ENCODE measurements at places on chromosomes 11 and 22.
A peak's percentile ranks its signal among the peaks of the same experiment; 100 is the strongest.

DNA sequence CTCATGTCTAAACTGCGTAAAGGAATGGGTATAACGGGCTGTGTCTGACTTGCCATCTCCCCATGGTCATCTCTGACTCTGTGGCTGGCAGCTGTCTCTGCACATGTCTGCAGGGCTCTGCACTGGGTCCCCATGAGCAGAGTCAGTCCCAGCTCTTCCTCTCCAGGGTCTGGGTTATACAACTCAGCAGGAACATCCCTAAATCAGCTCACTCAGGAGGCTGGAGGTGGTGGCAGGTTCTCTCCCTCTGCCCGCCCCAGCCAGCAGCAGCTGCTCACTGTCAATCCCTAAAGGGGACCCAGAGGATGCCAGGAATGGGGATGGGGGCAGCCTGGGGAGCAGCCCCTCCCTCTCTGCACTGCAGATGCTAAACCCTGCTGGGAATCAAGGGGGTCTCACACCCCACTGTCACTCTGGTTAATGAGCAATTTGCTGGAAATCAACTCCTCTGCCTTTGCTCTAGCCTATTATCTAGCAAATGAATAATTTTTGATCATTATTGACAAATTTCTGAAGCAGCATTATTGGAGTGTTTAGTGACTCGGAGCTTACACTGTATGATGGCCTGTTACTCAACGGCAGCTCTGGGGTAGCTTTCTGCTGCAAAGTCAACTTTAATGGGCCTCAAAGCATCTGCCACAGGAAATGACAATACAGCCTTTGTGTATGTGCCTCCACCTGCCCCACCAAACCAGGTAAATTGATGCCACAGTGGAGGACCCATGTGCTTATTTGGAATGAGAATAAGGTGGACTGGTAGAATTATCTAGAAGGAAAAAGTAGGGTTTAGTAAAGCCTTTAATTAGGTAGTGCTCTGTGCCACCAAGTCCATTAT lies 55.7 kb upstream of the SHANK2 start:
- DNase-seq, result no peak

- no peak for DNase-seq
Observed at GRCh38 chr22:28864878-28865596, 18.3 kb upstream of the ZNRF3 start.

DNA sequence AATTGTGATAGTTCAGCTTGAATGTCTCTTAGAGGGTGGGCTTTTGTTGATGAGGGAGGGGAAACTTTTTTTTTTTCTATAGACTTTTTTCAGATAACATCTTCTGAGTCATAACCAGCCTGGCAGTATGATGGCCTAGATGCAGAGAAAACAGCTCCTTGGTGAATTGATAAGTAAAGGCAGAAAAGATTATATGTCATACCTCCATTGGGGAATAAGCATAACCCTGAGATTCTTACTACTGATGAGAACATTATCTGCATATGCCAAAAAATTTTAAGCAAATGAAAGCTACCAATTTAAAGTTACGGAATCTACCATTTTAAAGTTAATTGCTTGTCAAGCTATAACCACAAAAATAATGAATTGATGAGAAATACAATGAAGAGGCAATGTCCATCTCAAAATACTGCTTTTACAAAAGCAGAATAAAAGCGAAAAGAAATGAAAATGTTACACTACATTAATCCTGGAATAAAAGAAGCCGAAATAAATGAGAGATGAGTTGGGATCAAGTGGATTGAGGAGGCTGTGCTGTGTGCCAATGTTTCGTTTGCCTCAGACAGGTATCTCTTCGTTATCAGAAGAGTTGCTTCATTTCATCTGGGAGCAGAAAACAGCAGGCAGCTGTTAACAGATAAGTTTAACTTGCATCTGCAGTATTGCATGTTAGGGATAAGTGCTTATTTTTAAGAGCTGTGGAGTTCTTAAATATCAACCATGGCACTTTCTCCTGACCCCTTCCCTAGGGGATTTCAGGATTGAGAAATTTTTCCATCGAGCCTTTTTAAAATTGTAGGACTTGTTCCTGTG lies 3.9 kb downstream of the MALAT1 start:
- peak; percentile 80 for DNase-seq

DNA sequence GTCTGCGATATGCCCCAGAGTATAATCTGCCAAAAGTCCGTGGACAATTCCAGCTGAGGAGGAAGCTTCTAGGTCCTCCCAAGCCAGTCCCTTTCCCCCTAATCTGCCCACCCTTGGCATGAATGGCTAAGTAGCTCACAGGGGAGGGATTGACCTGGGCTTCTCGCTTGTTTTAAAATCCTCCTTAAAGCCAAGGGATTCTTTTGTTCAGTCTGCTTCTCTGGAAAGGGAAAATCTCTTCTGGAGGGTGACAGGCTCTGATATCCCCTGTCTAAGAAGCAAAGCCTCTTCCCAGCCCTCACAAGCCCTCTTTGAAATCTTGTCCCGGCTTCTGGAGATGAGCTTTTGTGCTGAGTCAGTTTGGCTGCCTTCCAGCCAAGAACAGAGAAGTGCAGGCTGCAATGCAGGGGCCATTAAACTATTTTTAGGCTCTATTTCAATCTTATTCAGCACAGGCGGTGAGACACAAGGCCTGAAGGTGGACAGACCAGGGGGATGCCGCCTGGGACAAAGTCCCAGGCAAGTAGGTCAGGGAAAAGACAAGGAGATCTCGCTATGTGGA lies 23.9 kb downstream of the NEFH start:
- DNase-seq, result no peak

- no peak for DNase-seq
Observed at GRCh38 chr11:6351782-6352382, 31.6 kb upstream of the CAVIN3 start.

DNA sequence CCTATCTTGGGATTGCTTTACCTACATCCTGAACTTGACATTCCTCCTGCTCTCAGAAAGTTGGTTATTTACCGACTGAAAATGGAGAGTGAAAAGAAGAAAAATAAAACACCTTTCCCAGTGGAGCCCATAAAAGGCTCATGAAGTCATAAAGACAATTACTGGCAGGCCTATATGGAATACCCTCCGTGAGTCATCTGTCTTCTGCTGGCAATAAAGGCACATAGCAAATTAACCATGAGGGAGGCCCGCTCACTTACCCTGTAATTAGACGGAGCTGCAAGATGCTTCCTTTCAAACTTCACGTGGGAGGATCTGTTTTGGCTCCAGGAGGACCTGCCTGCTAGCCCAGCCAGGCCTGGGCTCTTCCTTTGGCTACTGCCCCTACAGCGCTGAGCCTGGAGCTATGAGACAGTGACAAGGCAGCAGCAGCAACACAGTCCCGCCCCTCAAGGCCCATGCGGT lies 540.4 kb downstream of the BUD13 start:
- no peak for DNase-seq

DNA sequence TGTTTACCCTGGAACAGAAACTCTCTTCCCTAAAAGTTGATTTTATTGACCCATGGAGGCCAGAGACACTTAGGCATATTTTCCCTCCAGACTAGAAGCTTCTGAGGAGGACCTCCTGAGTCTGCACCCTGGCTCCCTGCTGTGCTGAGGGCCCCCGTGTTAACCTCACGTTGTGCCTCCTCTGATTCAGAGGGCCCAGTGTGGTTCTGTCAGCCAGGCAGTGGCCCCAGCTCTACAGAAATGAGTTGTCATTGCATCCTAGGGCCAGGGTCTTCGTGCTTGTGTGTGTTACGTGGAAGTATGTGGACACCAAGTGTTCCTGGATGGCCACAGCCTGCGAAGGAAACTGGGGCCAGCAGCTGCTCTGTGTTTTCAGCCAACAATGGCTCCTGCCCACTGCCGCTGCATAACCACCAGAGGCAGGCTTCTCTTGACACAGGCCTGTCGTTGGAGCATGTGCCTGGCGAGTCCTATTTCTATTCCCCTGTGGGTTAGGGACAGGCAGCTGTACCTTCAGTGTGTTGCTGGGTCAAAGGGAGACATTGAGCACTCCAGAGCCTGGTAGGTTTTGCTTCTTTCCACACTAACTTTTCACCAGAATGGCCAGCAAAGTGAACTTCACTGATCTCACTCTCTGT lies 44.5 kb downstream of the MED15 start:
- DNase-seq, result no peak

- DNase-seq, result no peak
Observed at GRCh38 chr11:128269466-128269865, 317.9 kb downstream of the ETS1 start.

- no peak for DNase-seq
Observed at GRCh38 chr11:119643212-119643875, 85.7 kb downstream of the NECTIN1 start.

GRCh38 chr22:27116312-27117086 lies 459.1 kb downstream of the MIAT start:
- no peak for DNase-seq

DNA sequence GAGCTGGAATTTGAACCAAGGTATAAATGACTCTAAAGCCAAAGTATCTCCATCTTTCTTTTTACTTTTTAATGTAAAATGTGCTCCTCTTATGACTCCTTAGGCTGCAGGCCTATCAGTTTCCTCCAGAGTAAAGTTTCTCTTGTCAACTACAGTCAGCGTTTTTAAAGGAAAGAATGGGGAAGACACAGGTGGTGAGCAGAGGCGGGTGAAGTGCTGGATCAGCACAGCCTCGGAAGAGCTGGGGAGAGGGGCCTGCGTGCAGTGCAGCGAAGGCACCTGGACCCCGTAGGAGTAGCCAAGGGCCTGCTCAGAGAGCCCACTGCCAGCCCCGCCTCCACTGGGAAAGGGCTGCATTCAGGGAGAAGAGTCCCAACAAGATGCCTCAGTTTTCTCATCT lies 48.8 kb upstream of the ALX4 start:
- no peak for DNase-seq

- DNase-seq, result no peak
Observed at GRCh38 chr22:46006379-46007002, 29.5 kb upstream of the WNT7B start.

GRCh38 chr22:28581016-28581415 lies 98.6 kb downstream of the TTC28 start:
- DNase-seq, result no peak
